Stomach (tissue), 19 donors: ENCODE measurements at places on chromosomes 1 and 21. TPM values are rescaled to one million over a fixed set of nuclear protein-coding genes. Genes with fewer than 3 reads are reported as not detected.
A peak's percentile ranks its signal among the peaks of the same experiment; 100 is the strongest.

DNA sequence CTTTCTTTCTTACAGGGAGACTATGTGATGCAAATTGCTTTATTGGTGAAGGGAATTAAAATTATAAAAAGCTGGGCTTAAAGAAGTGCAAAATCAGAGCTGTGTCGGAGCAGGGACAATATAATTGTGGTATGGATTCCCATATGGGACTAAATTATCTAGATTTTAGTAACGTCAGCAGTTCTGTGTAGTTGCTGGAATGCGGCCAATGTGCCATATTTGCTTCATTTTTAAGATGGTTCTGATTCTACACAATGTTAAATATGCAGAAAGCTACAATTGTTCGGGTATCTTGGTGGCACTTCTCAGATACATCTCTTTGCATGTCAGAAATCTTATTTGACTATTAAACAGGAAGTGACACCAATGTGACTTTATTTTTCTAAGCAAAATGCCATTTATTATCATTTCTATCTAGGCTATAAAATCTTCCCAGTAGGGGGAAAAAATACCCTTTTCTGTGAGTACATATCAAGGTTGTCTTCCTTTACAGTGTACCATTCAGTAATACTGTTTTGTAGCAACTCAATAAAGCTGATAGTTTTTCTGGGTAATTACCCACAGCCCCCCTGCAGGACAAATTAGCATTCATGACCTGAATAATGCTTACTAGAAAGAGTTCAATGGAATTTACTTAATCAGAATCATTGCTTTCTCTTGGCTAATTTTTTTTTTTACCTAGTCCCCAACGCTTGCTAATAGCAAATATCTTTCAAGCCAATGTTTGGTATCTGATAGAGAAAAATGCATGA, 288.3 kb upstream of the ADGRL2 start:
- H3K4me1 ChIP-seq = peaks cover 13% of the 10 kb centered on the region
- no peaks in the 10 kb centered on the region for H3K36me3 ChIP-seq
- no peaks in the 10 kb centered on the region for H3K27me3 ChIP-seq
- H3K27ac ChIP-seq = no peak overlapping the region
- DNase-seq = peak; percentile 15

- peaks cover 13% of the 10 kb centered on the region for H3K27me3 ChIP-seq
- peak; percentile 93 for DNase-seq
- H3K4me3 ChIP-seq = no peak overlapping the region
These were observed 14.9 kb upstream of the IFNLR1 start for GRCh38 chr1:24201941-24202440.

- H3K27me3 ChIP-seq = no peaks in the 10 kb centered on the region
- H3K4me3 ChIP-seq = no peak overlapping the region
- H3K36me3 ChIP-seq = peaks cover 10% of the 10 kb centered on the region
- no peak for DNase-seq
These were observed 59.5 kb downstream of the PALMD start for GRCh38 chr1:99705385-99705784.

GRCh38 chr1:108644984-108645383, 15.9 kb downstream of the HENMT1 start:
- H3K27ac ChIP-seq = peak overlapping the region; percentile 60
- H3K4me3 ChIP-seq = no peak overlapping the region
- no peaks in the 10 kb centered on the region for H3K27me3 ChIP-seq
- H3K36me3 ChIP-seq = no peaks in the 10 kb centered on the region

LORICRIN gene
- polyA plus RNA-seq = not detected
